Foreskin keratinocyte (primary cell): ENCODE measurements at places on chromosomes 12 and 14.

DNA sequence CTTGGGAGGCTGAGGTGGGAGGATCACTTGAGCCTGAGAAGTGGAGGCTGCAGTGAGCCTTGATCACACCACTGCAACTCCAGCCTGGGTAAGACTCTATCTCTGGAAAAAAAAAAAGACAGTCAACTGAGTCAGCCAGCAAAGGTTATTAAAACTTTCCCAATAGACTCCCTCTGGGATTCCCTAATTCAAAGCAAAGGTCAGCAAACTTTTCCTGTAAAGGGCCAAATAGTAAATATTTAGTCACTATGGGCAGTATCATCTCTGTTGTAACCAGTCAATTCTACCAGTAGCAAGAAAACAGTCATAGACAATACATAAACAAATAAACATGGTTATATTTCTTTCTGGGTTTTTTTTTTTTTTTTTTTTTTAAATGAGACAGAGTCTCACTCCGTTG lies 122.5 kb downstream of the IPO8 start:
- DNase-seq, result no peak

- DNase-seq, result peak; percentile 1
Measured at GRCh38 chr12:61385771-61386170, 874.4 kb upstream of the USP15 start.

DNA sequence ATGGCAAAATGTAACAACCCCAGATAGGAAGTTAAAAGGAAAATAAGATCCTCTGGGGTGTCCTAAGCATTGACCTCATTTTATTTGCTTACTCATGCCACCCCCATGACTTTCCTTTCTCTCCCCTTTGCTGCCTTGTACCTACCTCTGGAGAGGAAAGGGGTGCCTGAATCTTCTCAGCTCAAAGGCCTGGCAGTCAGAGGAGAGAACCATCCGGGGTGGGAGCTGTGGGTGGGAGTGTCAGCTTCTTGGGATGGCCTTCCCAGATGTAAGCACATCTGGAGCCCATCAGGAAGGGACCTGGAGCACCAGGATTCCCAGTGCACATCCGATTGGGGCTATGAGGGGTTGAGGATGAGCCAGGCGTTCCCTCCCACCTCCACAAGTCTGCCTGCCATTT lies 5.2 kb upstream of the ITGA5 start:
- DNase-seq, result no peak

- DNase-seq, result no peak
Measured at GRCh38 chr12:76777765-76778216, 13.9 kb downstream of the ZDHHC17 start.

DNA sequence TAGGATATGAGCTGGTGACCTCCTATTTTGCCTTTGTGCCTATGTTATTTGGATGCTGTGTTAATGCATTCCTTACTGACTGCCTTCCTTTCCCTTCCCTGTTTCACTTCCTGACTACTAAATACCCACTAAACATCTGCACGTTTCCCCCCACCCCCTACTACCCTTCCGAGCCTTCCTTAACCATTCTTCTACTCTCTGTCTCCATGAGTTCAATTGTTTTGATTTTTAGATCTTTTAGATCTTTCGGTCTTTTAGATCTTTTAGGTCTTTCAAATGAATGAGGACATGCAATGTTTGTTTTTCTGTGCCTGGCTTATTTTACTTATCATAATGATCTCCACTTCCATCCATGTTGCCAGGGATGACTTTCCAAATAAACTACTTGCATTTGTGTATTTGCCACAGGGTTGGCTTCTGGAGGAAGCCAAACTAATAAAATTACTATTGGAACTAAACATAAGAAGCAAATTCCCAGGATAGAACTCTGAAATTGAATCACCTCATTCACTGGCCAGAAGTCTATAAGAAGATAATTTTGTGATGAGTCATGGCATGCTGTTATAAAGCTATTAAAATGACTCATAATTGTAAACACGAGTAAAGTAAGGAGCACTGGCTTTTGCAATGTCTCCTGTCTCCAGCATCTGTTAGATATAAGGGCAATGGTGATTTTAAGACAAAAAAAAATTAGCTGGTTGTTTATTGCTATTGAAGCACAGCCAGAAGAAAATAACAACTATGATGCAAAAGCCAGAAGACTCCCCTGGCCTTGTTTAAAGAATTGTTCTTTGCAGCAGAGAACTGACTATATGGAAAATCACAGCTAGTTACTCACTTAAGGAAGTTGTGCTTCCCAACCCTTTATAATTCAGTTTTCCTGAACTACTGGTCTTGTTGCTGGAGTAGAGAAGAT lies 586.3 kb downstream of the LRFN5 start:
- peak; percentile 89 for DNase-seq
